ENCODE measurements at places on chromosomes 11 and 22.

- DNase-seq: no peak
Observed at GRCh38 chr11:75262961-75263852, 22.6 kb downstream of the TPBGL start.

GRCh38 chr11:34625576-34625975 lies 4.7 kb downstream of the EHF start:
- no peak for DNase-seq

- DNase-seq: no peak
Observed at GRCh38 chr11:71406681-71407080, 41.5 kb downstream of the DHCR7 start.

DNA sequence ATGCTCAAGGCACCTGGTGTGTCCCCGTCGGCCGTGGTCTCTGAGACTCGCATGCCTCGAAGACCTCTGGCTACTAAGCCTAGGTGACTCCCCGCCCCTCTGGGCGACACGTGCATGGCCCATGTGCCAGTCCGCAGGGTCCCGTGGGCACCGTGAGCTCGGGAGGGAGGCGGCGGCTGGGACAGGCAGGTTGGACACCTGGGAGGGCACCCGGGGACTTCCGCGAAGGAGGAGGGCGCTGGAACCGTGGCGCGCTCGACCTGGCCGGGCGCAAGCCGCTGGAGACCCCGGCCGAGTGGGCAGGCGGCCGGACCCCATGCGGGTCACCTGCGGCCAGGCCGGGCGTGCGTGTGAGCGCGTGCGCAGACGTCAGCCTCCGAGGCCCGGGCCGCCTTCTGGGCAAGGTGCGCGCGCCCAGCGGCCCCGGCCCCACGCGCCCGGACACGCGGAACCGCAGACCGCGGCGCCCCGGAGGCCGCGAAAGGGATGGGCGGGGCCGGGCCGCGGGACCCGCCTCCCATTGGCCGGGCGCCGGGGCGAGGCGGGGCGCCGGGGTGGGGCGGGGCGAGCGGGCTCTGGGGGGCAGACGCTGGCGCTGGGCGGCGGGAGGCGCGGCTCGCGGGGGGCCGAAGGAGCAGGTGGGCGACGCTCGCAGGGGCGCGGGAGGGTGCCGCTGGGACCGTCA lies 579 bp upstream of the RASD2 start:
- DNase-seq: peak; percentile 50

DNA sequence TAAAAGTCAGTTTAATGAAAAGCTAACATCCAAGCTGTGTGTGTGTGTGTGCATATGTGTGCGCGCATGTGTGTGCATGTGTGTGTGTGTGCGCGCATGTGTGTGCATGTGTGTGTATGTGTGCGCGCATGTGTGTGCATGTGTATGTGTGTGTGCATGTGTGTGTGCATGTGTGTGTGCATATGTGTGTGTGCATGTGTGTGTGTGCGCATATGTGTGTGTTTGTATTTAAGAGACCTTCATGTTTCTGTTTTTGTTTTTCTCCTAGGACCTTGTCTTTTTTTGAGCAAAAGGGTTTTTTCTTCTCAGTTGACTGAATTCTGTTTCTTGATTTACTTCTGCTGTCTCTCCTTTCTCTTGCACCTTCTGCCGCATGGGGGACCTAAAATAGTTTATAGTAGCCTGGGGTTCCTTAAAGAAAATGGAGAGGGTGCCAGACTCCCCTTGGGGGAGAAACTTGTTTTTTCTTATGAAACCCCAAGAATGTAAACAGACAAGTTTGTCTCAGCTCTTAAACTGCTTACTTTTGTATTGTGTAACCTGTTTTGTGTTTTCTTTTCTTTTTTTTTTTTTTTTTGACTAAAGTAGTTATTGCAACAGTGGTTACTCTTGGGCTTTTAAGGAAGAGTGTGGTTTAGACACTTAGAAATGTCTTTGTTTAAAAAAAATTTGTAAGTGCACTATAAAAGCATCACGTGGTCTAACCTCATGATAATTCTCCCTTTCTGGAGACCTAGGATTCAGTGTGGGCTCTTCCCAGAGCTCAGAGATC lies 53.0 kb downstream of the OSBPL5 start:
- DNase-seq: no peak

DNA sequence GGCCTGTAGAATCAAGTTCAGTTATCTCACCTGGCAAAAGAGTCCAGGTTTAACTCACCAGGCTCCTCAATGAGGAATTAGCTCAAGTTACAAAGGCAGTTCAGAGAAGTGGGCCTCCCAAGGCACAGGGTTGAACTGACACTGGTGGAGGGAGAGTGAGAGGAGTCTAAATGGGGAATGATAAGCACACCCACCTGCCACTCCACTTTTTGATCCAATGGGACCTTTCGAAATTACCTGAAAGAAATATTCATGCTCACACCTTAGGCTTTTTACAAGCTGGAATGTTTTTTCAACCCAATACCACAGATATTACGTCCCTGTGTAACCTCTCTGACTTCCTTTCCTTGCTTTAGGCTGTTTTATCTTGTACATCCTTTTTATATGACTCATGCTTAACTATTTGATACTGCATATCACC lies 642.7 kb upstream of the TENM4 start:
- no peak for DNase-seq

- no peak for DNase-seq
Observed at GRCh38 chr11:14463623-14464022, 36.0 kb downstream of the COPB1 start.

DNA sequence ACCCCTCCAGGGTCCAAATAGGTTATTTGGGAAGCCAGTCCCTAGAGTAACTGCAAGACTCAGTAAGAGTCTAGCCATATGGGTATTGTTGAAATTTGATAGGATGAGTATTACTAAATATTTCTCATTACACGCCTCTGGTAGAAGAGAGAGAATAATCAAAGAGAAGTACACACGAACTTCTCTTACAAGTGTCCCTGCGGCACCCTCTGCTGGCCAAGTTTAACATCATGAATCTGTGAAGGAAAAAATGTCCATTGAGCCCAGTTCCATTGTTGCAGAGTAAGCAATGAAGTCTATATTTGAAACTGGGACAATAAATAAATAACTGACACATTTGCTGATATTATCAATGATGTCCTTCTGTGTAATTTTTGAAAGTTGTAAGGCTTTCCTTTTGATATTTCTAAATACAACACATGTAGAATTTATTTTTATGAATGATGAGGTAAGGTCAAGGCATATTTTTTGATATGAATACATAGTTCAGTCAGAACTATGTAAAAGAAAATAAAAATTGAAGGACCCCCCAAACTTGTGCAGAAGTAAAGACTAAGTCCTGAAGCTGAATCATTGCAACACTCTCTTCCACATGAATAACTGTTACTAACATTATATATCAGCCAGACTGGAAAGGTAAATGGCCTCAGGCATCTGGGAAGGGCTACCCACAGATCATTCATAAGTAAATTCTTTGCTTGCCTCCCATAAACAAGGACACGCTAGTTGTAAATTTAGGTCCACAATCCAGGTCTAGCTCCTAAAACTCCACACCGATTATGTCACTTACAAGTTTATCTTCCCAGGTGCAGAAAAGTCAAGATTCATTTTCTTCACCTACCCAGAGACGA lies 10.0 kb downstream of the OR51L1 start:
- DNase-seq: peak; percentile 54

GRCh38 chr11:93526641-93527583 lies 16.3 kb downstream of the SMCO4 start:
- no peak for DNase-seq

DNA sequence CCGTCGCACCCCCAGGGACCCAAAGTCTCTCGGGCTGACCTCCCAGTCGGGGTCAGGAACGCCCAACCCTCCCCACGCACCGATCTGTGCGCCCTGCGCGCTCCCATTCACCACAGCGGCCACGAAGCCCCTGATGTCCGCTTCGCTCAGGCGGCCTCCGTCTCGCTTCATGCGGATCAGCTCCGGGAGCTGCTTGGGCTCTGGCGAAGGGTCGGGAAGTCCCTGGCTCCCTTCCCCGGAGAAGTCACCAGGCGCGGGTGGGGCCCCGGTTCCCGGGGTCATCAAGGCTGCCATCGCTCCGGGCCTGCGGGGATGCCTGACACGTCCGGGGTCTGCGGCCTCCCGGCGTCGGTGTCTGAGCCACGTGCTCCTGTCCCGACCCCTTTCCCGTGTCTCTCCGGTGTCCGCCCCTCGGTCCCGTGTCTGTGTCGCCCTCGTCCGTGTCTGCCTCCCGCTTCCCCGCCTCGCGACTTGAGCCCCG lies 356 bp downstream of the TYMP start:
- DNase-seq: no peak

GRCh38 chr11:35681163-35681767 lies 18.7 kb downstream of the TRIM44 start:
- no peak for DNase-seq

DNA sequence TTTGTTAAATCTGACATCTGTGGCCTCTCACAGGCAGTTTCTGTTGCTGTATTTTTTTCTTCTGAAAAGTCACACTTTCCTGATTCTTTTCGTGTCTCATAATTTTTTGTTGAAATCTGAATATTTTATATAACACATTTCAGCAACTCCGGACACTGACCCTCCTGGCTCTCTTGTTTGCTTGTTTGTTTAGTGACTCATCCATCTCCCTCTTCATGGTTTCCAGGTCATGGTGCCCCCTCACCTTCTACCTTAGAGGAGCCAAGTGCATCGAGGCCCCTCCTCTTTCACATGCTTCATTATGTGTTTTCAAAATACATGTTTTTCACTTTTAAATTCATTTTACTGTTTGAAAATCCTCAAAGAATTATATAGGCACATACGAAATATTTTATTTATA lies 562.4 kb downstream of the OPCML start:
- no peak for DNase-seq

- DNase-seq: no peak
Observed at GRCh38 chr11:57283231-57283990, 41.3 kb downstream of the TNKS1BP1 start.

DNA sequence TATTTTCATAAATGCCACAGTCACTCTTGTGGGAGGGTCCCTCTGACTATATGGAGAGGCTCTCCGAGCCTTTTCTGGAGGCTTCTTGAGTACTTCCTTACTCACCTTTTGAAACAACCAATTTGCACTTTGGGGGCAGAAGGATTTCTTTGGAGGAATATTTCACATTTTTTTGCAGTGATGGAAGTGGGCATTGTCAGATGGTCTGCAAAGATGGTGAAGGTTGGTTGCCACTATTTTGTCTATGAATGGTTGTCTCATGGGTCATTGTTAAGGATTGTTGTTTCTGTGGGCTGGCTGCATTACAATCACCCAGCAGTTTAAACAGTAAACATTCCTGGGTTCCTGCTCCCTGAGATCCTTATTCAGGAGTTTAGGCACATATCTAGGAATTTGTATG lies 388.2 kb downstream of the TMEM135 start:
- DNase-seq: peak; percentile 96

DNA sequence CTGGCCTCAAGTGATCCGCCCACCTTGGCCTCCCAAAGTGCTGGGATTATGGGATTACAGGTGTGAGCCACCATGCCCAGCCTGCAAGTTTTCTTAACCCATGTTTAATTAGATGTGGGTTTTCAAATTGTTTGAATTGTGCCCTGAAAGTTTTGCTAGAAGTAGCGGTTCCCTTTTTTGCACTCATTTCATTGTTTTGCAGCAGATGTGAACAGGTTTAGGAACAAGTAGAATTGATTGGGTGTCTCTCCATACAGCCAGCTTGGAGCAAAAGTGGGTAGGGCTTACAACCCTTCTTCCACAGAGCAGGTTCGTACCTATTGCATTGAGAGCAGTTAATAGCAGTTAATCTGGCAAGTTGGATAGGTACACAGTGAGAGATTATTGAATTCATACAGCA lies 16.1 kb downstream of the EWSR1 start:
- no peak for DNase-seq

GRCh38 chr11:75563978-75564552 lies 2.0 kb downstream of the SERPINH1 start:
- DNase-seq: peak; percentile 96

GRCh38 chr11:83778596-83778995 lies 492.4 kb upstream of the CCDC90B start:
- no peak for DNase-seq

- DNase-seq: no peak
Observed at GRCh38 chr11:72826191-72826941, 12.2 kb downstream of the ATG16L2 start.

DNA sequence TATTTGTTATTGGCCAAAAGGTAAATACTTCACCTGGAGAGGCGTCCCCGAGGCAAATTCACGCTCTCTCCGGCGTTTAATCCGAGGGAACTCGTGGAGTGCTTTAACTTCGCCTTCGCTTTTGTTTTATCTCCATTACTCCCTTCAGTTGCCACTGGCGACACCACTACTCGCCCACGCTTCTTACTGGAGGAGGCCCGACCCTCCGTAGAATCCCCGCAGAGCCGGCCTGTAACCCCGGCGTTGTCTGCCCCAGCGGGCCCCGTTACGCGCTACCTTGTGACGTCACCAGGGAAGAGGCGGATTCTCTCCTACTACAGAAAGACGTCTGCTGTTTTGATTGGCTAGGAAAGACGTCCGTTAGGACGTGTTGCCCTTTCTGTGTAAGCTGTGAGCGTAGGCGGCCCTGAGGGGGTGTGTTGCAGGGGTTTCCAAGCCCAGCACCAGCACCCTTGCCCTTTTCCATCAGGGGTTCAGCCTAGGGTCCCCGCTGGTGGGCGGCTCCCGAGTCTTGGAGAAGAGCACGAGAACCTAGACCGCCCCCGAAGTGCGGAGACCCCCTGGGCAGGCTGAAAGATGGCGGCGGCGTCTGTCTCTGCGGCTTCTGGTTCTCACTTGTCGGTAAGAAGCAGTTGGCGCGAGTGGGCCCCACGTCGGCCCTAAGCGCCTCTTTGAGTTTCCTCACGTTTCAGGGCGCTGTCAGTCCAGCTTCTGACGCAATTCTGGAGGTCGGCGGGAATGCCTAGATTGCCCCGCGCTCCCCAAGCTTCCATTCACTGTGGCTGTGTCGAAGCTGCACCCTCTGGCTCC lies at the start of gene CEP57:
CEP57 (plus strand) TSS at position 376 of the 810 bp plus-strand sequence; CDS start at position 577, 201 bp downstream.
- peak; percentile 99 for DNase-seq

- peak; percentile 56 for DNase-seq
Observed at GRCh38 chr11:45450189-45450588, 164.0 kb upstream of the SYT13 start.

GRCh38 chr11:113849713-113850112 lies 25.7 kb downstream of the USP28 start:
- DNase-seq: no peak

- DNase-seq: no peak
Observed at GRCh38 chr22:50525858-50526107, 385 bp upstream of the SCO2 start.

GRCh38 chr11:124310721-124311120 lies 3.0 kb downstream of the OR8D1 start:
- DNase-seq: peak; percentile 15

DNA sequence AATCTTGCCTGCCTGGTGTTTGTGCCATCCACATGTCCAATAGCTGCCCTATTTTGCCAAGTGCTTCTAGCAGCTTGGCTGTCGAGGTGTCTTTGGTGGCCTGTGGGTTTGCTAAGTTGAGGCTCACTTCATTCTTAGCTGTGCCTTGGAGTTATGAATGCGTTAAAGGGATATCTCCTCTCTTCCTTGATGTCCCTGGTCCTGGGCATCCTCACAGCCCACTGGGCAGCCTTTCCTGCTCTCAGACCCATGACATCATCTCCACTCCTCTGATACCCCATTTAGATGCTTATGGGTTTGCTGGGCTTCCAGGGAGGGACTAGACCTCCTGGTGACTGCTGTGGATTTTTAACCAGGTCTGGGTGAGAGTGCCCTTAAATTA lies 1.3 kb downstream of the LDLRAD3 start:
- no peak for DNase-seq
